RPMI8226 (cell line): ENCODE measurements at places on chromosomes 5 and 9.

- DNase-seq: no peak
Observed at GRCh38 chr5:131286400-131286715, 22.5 kb downstream of the CDC42SE2 start.

GRCh38 chr5:145118127-145118526 lies 717.0 kb downstream of the PRELID2 start:
- no peak for DNase-seq

GRCh38 chr5:145027286-145027685 lies 807.9 kb downstream of the PRELID2 start:
- no peak for DNase-seq

GRCh38 chr9:116133163-116133562 lies 20.4 kb upstream of the PAPPA start:
- no peak for DNase-seq

DNA sequence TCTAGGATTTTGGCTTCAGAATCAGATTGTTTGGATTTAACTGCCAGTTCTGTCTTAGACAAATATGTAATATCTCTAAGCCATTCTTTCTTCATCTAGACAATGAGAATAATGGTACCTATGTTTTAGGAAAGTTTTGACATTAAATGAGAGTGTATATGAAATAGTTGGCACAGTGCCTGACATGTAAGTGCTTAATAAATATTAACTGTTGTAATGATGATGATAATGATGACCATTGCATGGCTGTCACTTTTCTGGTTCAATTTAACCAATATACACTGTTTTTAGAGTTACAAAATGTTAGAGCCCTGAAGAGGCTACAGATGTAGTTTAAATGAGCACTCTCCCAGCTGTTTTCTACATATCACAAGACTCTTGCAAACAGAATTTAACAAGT lies 131.7 kb downstream of the RANBP17 start:
- no peak for DNase-seq

DNA sequence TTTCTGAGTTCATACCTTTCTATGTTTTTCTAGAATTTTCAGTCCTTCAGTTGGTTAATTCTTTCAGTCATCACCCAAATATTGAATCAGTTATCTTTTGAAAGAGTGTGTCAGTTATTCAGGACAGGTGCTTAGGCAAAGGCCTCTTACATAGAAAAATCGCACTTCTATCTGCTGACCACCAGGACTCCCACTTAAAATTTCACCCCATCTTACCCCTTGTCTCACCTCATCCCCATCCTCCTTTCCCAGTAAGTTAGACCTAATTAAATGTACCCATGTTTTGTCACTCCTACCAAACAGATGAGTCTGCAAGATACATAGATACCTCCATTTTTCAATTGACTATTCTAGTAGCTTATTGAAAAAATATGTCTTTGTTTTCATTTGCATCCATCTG lies 159.9 kb upstream of the PIK3R1 start:
- DNase-seq: no peak

- DNase-seq: peak; percentile 69
Observed at GRCh38 chr9:128552744-128553440, 505 bp downstream of the SPTAN1 start.

GRCh38 chr9:113781896-113782295 lies 94.2 kb upstream of the ZNF618 start:
- DNase-seq: no peak

DNA sequence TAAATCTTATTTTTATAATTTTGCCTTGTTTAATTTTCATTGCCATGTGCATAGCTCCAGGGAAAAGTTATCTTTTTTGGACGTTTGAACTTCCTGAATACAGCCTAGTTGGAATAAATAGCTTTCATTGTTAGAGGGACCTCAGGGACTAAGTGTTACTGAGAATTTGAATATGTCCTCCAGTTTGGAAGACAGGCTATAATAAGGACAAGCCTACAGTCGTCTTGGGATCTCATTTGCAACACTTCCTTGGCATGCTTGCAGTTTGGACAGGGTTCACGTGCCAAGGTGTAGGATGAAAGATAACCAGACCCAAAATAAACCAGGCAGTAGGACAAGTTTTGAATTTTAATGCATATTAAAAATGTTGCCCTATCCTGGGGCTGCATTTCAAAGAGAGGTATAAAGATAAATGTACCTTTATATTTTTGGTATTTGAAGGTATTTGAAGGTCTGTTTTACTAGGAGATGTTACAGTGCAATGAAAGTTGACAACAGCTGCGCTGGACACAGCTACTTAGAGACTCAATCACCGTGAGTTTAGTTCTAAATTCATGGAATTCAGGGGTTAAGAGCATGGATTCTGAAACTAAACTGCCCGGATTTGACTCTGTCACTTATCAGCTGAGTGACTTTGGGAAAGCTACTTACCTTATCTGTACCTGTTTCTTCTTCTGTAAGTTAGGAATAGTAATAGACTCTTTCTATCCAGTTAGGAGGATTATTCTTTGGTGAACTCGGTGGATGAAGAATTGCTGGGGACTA lies 134.1 kb downstream of the ACTBL2 start:
- no peak for DNase-seq

DNA sequence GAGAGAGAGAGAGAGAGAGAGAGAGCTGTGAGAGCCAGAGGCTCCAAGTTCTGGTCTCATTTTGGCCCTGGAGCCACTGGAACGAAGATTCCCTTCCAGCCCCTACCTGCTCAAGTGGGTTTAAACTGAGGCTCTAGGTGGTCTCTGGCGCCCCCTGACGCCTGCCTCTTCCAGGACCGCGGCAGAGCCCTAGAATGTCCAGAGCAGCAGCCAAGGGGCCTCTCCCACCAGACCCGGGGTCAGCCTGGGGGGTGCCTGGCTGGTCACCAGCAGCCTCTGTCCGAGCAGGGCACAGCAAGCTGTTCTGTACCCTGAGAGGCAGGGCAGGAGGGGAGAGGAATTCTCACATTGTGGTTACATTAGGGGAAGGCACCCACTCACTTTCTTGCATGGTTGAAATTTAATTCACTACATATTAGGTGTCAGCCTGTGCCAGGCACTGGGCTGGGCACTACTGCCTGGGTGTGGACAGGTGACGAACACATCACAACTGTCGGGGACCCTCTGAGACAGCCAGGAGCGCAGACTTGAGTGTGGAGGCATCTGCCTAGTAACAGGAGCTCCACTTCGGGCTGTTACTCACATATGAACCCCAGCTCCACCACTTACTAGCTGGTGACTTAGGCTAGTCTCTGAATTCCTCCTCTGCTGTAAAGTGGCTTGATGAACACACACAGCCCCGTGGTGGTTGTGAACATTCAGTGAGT lies 44.5 kb downstream of the AMBP start:
- DNase-seq: peak; percentile 17

GRCh38 chr5:158461240-158461854 lies 602.4 kb upstream of the CLINT1 start:
- DNase-seq: no peak

DNA sequence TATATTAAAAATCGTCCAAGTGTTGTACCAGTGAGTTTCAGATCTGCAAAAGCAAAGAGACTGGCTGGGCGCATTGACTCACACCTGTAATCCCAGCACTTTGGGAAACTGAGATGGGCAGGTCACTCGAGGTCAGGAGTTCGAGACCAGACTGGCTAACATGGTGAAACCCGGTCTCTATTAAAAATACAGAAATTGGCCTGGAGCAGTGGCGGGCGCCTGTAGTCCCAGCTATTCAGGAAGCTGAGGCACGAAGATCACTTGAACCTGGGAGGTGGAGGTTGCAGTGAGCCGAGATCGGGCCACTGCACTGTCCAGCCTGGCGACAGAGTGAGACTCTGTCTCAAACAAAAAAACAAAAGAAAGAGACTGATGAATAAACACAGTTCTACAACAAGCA lies 18.3 kb upstream of the B4GALT1 start:
- DNase-seq: no peak

DNA sequence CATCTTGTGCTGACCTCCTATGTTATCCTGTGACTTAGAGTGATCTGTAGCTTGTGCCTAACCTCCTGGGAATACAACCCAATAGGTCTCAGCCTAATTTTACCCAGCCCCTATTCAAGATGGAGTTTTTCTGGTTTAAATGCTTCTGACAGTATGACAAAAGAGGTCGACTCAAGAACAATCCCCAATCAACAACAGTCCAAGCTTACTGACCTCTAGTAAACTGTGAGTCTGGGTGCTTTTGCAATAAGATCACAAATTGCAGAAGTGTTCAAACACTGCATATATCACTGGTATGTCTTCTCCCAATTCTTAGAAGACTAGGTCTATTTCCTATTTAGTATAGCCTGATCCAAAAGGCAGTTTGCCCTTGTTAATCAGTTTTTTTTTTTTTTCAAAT lies 323.5 kb upstream of the PTGER4 start:
- DNase-seq: no peak

DNA sequence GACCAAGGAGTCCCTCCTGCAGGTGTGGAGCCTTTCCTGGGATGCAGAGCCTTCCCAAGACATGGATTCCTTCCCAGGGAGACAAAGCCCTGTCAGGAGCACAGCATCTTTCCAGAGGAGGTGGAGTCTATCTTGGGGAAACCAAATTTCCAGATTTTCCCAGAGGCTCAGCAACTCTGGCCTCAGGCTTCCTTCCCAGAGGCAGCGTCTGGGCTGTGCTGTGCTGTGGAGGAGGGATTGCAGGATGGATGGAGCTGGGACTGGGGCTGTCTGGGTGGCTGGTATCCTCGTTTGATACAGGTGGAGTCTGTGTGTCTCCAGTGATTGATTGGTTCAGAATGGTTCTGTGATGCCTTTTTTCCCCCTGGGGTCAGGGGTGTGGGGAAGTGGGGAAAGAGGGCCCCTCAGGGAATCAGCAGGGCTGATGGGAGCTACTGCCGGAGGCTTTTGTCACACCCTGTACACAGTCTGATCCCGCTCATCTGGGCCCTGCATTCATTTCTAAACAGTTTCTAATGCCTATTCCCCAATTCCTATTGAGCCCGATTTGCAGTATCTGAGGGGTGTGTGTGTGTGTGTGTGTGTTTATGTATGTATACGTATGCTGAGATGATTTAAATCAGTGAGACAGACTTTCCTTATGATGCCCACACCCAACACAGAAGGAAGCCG lies 16.0 kb downstream of the OR13J1 start:
- no peak for DNase-seq

GRCh38 chr5:167944121-167944852 lies 347.2 kb upstream of the WWC1 start:
- no peak for DNase-seq

- DNase-seq: peak; percentile 78
Observed at GRCh38 chr9:97559111-97559514, 57.6 kb downstream of the TMOD1 start.

DNA sequence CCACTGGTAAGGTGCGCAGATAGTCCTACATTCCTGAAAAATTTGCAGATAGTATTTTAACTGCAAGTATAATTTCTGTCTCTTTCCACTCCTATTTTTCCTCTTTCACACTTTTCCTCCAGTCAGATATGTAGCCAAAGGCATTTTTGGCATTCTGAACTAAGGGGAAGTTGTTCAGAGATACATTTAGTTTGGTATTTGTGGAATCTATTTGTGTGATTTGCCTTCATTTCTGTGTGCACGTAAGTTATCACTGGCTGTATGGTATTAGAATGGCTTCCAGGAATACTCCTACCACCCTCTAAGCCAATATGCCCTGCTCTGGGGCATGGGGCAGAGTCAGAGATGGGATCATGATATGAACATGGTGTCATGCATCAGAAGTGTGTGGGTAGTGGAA lies 45.8 kb upstream of the GRAMD2B start:
- DNase-seq: no peak

DNA sequence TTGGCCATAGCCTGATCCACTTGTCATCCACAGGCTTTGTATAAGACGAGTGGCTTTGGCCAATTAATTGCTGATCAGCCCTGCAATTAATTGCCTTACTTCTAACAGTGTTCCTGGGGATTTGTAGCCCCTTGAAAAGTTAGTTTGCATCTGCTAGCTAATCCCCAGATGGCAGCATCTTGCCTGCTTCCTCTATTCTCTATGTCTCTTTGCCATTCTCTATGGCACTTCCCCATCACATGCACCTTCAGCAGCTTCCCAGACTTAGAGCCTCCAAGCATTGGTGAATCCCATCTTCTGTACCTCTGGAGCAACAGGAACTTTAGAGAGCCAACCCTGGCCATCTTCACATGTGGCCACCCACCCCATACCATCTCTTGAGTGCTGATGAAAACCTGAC lies 197.0 kb upstream of the DMAC1 start:
- no peak for DNase-seq

DNA sequence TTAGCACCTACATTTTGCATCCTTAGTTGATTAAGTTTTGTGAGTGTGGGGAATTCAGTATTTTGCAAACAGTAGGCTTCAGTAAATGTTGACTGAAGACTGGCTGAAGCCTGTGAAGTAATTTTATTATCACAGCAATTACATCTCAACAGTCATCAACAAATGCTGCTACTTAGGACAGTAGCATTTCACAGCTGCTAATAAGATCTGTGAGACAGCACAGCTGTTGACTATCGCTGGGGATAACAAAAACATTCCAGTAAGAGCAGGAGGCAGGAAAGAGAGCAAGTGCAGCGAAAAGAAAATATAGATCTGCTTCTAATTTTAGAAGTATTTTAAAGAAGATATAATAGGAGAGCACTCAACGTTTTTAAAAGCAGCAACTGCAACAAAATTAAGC lies 117.3 kb upstream of the FGF10 start:
- DNase-seq: no peak

GRCh38 chr9:75061169-75061568 lies 26.8 kb downstream of the NMRK1 start:
- DNase-seq: no peak

GRCh38 chr9:14354201-14354600 lies 40.3 kb upstream of the NFIB start:
- DNase-seq: no peak

- DNase-seq: no peak
Observed at GRCh38 chr9:90939351-90939750, 137.7 kb downstream of the SYK start.

- peak; percentile 4 for DNase-seq
Observed at GRCh38 chr9:105656131-105656921, 5.9 kb upstream of the TAL2 start.

DNA sequence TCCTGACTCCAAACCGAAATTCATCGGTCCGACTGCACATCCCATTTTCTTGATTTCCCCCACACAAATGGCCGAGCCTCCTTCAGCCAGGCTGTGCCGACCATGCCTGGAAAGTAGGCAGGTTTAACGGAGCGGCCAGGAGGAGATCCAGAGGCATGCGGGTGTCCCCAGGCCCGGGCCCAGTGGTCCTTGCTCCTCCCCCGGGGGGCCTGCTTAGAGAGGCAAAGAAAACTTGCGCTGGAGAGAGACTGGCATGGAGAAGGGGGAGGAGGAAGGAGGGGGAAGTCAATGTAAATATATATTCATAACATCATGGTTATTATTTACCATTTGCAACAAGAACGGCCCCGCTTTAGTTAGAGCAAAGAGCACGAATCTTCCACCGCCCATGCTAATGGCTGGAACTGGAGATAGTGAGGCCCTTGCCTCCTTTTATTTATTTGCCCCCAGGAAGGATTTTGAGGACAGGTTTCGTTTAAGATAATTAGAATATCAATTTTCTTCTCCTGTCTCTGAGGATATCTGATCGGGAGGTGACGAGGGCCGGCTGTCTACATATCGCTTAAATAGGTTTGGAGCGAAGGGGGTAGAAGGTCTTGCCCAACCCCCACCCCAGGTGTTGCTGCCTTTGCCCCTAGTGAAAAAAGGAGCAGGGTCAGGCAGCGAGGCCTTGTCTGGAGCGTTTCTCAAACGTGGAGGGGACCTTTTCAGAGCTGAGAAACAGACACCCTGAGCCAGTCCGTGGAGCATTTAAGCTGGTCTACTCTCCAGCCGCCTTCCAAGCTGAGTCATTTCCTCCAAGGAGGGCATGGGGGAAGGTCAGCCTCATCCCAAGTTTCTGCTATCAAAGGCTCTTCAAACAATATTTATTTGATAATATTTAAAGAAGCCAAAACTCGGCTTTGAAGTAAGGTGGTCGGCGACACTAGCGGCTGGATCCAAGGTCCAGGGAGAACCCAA lies 2.5 kb downstream of the BARHL1 start:
- no peak for DNase-seq

GRCh38 chr5:34486160-34486848 lies 169.8 kb upstream of the RAI14 start:
- DNase-seq: peak; percentile 60
